Stimulated activated CD4-positive, alpha-beta T cell treated with anti-CD3 and anti-CD28 coated beads, Interleukin-2, amount 100 ng/mL, for 24 hours (primary cell): ENCODE measurements at places on chromosomes 1 and 21.
A peak's percentile ranks its signal among the peaks of the same experiment; 100 is the strongest.

- no peak for DNase-seq
Measured at GRCh38 chr1:220925707-220926106, 46.5 kb downstream of the HLX start.

DNA sequence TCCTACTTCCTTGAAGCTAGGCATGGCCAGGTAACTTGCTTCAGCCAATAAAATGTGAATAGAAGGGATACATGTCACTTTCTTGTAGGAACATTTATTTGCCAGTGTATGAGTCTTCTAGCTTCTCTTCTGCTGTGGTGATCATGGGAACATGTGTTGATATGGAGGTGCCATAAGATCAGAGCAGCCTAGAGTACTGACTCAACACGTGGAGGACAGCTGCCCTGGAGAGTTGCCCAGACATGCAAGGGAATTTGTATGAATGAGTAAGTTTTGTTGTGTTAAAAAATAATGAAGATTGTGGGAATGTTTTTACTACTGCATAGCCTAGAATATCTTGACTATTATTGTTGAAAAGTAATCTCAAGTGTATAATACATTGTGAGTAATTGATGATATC lies 502.3 kb downstream of the NUF2 start:
- DNase-seq = no peak

DNA sequence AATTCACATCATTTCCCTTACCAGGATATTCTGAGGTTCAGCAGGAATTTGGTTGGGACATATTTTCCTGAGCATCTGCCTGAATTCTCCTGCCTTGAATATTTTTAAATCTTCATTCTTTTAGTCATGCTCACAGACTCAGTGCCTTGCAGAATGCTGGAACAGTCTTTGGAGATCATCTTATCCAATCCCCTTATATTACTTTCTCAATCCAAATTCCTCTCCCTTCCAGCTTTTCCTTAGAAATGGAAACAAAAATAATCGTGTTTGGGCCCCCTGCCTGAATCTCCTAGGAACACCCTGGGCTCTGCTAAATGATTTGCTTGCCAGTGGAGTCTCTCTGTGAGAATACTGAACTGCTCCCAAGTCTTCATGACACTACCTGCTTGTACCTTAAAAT lies 38.4 kb downstream of the LHX8 start:
- no peak for DNase-seq

DNA sequence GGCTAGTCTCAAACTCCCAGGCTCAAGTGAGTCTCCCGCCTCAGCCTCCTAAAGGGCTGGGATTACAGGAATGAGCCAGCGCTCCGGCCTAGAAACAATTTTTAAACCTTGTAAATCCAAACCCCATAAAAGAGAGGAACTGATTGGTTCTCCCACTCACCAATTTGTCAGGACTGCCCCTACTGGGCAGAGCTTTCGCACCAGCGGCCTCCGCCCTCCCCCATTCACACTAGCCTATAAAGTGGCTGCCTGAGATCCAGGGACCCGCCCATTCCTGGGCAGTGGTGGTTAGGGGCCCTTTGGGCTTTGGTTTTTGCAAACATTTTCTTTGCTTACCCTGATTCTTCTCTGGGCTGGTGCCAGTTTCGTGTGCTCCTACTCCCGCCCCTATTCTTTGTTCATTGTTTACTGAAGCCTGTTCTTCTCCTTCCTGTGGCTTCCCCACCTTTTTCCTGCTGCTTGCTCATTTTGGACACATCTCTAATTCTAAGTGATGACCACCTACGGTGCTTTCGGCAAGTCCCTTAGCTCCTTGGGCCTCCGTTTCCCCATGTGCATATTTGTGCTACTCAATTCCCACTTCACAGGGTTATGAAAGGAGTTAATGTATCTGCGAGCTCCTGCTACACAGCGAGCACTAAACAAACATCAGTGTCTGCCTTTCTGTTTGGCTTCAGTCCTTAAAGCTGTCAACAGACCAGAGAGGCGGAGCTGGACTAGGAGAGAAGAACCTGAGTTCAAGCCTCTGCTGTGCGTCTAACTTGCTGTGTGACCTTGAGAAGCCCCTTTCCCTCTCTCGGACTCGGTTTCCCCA lies 39.8 kb upstream of the CLIC4 start:
- peak; percentile 33 for DNase-seq

- DNase-seq = no peak
Measured at GRCh38 chr1:169309178-169310166, 58.1 kb downstream of the NME7 start.

- DNase-seq = no peak
Measured at GRCh38 chr21:25383545-25383944, 223.7 kb downstream of the MRPL39 start.

DNA sequence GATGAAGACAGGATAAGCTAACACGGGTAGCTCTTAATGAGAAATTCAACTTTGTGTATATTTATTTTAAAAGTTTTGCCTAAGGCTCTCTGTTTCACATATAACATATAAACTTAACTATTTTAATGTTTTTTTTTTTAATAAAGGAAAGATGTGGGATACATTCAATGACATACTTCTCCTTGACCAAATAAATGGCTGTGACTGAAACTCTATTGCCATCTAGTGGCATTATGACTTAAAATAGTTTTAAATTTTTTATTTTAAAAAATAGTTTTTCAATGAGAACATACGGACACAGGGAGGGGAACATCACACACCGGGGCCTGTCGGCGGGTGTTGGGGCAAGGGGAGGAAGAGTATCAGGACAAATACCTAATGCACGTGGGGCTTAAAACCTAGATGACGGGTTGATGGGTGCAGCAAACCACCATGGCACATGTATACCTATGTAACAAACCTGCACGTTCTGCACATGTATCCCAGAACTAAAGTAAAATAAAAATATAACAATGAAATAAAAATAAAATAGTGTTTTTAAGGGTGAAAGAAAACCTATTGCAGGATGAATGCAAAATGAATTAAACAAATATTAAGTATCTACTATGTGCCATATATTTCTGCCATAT lies 83.4 kb downstream of the LYST start:
- DNase-seq = no peak

DNA sequence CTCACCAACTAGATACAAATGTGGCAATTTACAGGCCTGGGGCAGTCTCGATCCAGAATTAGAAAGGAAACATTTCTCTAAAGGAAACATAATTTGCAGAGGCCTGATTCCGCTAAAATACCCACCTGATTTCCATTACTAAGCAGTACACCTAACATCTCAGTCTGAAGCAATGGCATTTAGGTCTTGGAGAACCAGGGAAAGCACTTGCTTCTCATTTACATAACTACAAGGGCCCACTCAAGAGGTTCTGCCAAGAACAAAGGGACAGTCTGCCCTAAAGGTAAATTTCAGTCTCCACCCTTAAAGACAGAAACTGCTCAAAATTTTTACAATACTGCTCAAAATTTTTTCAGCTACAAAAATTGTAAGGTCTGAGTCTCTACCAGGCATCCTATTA lies 123.7 kb upstream of the GJB5 start:
- no peak for DNase-seq

DNA sequence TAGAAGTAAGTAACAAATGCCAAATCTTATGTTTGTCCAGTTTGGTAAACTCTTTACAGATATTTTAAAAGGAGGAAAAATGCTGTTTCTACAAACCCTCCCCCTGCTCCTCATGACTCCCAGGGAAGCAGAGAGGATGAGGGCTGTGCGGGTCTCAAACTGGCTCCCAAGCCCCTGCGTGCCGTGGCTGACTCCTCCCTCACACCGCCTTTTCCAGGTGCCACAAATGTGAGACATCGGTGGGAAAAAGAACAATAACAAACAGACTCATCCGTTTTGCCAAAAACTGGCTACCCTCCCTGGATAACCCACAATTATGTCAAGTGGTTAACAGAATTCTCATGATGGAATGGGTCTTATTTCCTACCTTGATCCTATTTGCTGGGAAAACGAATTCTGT lies 594.6 kb downstream of the PTPRU start:
- no peak for DNase-seq
